ENCODE measurements at places on chromosomes 5 and 9.

GRCh38 chr5:107874795-107875194, 204.1 kb upstream of the EFNA5 start:
- no peak for DNase-seq

- peak; percentile 42 for DNase-seq
Measured at GRCh38 chr5:142012792-142013388, at the start of gene GNPDA1. TSS of gene GNPDA1 (minus strand) at chr5:142013027. CDS start at chr5:142012035, 992 bp downstream.

DNA sequence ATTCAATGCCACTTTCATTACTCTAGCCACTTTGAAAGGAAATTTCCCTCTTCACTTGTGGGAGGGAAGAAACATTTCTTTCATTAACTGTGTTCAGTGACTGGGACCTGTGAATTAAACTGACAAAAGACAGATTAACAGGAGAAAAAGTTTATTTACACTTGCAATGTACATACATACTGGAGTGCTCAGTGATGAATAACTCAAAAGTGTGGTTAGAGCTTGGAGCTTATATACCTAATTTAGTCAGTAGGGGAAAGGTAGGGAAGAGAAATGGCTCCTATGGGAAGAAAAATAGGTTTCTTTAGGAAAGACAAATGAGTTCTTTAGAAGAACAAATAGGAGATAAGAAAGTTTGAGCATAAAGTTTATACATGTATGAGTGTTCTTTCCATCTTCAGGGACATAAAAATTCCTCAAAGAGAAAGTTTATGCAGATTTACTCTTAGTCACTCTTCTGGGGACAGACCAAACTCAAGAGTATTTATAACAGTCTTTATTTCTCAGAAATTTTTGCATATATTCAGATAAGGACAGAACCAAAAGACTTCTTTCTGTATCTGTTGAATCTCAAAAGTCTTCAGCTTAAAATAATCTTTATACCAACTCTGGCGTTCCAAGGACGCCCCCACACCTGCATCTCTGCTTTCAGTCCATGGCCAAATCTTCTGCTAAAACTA, 120.0 kb upstream of the RAI14 start:
- DNase-seq, result no peak

- DNase-seq, result no peak
Measured at GRCh38 chr9:112327718-112328450, 5.5 kb downstream of the PTBP3 start.

GRCh38 chr5:100418231-100418630, 116.9 kb upstream of the FAM174A start:
- no peak for DNase-seq

GRCh38 chr5:6328173-6328572, 50.2 kb downstream of the MED10 start:
- DNase-seq, result no peak

GRCh38 chr9:79233542-79233941, 338.2 kb upstream of the TLE4 start:
- no peak for DNase-seq

All from stimulated activated CD4-positive, alpha-beta T cell treated with anti-CD3 and anti-CD28 coated beads, Interleukin-15, amount 100 ng/mL, for 1 hour (primary cell).